MV-4-11 (cell line): ENCODE measurements at places on chromosomes 4 and X.

- DNase-seq = peak; percentile 6
These were observed 72.3 kb downstream of the PRKG2 start for GRCh38 chr4:81142744-81143143.

DNA sequence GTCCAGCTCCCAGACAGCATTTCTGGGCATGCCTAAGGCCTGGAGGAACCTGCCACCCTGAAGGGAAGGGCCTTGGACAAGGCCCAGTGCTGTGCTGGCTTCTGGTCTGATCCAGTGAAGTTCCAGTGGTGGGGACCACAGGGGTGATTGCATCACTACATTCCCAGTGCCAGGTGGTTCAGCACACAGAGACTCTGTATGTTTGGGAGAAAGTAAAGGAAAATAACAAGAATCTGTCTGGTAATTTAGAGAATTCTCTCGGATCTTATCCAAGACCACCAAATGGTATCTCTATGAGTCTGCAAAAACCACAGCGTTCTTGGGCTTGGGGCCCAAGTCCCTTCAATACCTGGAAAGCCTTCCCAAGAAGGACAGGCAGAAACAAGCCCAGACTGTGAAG lies 131.8 kb upstream of the MAD2L1 start:
- no peak for DNase-seq

DNA sequence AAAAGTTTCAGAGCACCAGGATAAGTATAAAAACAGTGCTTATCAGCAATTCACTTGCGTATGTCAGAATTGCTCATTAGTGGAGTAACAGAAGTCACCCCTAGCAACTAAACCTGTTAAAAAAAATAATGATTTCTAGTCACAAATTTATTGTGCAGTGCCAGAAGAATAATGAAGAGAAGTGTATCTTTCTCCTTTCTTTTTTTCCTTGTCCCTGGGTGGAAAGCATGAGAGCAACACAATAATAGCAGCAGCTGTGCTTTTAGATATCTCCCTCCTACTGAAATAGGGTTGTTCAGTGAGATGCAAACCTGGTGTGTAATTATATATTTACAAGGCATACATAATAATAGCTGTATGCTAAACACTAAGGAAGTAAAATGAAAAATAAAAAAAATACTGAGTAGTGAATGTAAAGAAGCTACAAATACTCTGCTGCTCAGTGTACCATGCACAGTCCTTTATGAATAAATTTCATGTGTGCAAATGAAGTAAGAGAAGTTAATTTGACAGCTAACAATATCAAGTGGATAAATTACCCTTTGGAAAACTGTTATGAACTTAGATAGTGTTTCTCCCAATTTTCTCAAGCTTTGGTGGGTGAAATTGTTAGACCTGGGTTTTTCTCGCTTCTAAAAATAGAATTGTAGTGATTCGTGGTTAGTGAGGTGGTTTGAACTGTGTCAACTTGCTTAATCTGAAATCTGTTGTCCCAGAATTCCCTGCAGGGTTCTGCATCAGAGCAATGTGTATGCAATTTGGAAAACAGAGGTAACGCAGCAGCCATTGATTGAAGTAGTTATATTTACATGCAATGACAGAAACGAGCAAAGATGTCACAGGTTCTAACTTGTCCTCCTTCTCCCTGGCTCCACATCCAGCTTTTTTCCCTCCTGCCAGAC lies 125.7 kb upstream of the NDST3 start:
- DNase-seq = peak; percentile 0

- no peak for DNase-seq
These were observed 27.1 kb downstream of the DDX60L start for GRCh38 chr4:168453146-168453545.

GRCh38 chrX:69501429-69501828 lies 2.7 kb upstream of the NALF2 start:
- DNase-seq = no peak

DNA sequence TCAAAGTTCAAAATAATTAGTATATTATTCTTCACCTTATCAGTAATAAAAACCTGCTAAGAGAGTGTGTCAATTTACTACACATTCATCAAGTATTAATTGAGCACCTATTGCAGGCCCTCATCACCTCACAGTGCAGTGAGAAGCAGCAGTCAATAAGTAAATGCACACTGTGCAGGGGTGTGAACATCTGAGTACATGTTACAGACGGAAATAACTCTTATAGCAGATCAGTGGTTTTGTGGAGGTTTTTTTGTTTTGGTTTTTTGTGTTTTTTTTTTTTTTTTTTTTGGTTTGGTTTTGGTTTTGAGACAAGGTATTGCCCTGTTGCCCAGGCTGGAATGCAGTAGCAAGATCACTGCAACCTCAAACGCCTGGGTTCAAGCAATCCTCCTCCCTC lies 20.3 kb downstream of the KLF3 start:
- no peak for DNase-seq

DNA sequence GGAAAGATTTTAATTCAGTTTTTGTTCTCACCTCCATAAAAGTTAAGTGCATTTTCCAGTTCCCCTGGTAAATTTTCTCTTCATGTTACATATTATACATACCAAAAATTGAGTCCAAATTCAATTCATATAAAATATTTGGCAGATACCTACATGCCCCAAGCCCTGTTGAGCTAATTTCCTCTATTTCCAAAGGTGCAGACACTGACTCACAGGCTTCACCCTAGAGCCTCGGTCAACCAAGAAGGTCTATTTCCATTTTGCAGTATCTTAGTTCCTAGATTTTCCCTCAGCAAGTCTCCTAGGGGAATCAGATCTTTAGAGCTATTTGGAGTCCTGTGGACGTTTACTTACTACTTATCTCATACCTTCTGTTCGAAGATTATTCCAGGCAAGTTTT lies 174.4 kb downstream of the TSPAN5 start:
- no peak for DNase-seq

GRCh38 chr4:20463176-20463430 lies 211.4 kb downstream of the SLIT2 start:
- DNase-seq = no peak
